ENCODE measurements at places on chromosomes 1 and 21.

- no peak for DNase-seq
Measured at GRCh38 chr1:11924334-11925195, 1.7 kb downstream of the KIAA2013 start.

- DNase-seq, result no peak
Measured at GRCh38 chr1:78355656-78356055, 135.1 kb upstream of the PTGFR start.

DNA sequence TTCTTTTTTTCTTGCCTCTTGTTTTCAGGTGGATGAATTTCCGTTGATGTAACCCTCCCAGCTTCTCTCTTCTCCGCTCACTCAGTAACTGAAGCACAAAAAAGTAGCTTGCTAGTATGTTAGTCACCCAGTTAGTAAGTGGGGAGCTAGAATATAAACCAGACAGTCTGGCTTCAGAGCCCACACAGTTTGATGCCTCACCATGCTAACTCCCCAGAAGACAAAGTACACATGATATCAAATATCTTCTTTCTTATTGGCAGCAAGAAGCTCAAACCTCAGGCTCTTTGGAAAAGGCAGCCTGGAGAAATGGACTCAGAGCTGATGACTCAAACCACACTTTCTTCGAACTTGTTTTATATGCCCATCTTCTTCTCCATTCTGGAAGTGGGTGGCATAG, 187.5 kb upstream of the PLXNA2 start:
- DNase-seq, result no peak

DNA sequence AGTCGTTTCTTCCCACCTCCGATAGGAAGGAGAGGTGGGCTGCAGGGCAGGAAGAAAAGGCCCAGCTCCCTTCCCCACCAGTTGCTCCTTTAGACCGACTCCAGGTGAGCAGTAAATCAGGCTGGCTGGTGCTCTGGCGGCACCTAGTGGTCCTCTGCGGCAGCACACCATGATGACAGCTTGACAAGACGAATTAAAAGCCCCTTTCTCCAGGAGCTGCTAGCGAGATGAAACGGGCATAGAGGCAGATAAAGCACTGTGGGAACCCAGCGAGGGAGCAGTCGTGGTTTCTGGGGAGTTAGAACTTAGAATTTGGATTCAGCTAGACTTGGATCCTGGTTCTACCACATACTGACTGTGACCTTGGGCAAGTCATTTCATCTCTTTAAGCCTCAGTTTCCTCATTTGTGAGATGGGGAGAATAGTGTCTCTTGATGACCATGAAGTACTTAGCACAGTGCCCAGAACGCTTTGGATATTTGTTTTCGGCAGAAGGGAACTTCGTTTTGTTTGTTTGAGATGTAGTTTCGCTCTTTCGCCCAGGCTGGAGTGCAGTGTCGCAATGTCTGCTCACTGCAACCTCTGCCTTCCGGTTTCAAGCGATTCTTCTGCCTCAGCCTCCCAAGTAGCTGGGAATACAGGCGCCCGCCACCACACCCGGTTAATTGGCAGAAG, 21.8 kb upstream of the COL9A2 start:
- peak; percentile 81 for DNase-seq

DNA sequence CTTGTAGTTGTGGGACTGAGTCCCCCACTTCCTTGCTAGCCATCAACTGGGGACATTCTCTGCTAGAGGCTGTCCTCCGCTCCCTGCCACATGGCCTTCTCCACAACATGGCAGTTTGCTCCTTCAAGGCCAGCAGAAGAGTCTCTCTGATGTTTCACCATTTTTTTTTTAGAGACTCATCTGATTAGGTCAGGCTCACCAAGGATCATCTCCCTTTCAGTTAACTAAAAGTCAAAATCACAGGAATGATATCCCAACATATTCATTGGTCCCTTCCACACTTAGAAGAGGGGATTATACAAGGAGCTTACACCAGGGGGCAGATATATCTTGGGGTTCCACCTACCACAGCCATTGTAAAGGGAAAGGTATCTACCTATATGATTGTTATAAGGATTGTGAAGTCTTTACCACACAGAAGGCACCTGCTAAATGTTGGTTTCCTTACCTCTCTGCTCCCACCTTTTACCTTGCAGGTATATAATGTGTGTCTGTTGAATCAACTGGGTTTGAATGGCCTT, 23.3 kb downstream of the RIMKLA start:
- no peak for DNase-seq

- no peak for DNase-seq
Measured at GRCh38 chr1:57102561-57103326, 136.9 kb upstream of the C8B start.

GRCh38 chr1:229760478-229760996, 134.5 kb downstream of the URB2 start:
- no peak for DNase-seq

GRCh38 chr1:83917959-83918358, 81.0 kb downstream of the TTLL7 start:
- no peak for DNase-seq

DNA sequence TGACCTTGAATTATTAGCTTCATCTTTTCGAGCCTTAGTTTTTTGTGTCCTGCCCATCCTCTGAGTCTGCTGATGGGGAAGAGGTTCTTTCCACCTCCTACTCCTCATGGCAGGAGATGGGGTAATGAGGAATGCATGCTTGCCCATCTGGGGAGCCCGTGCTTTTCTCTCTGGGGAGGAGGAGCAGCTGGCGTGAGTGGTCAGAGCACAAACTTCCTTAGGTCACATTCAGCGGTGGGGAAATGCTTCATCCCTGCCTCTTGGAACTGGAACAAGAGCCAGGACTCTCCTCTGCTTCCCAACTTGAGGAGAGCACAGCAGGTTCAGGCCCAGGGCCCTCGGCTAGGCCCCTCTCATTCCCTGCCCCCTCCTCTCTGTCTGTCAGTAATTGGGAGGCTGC, 155.0 kb downstream of the PCNX2 start:
- DNase-seq, result no peak

DNA sequence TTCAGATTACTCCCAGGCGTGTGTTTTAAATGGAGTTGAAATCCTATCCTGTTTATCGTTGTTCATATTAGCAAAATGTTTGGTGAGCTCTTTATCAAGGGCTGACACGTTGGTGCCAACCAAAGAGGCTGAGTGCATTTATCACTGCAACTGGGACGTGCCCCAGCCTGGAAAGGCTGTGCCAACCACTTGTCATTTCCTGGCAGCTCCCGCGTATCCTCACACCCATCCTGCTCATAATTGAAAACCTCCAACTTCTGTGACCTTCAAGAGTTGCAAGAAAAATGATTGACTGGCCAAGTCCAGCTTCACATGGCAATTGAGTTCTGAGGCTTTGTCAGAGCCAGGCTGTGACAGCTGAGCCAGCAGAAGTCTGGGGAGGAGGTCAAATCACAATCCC, 43.7 kb upstream of the KCNA3 start:
- DNase-seq, result no peak

GRCh38 chr1:109975718-109976117, 8.8 kb upstream of the AHCYL1 start:
- DNase-seq, result no peak

DNA sequence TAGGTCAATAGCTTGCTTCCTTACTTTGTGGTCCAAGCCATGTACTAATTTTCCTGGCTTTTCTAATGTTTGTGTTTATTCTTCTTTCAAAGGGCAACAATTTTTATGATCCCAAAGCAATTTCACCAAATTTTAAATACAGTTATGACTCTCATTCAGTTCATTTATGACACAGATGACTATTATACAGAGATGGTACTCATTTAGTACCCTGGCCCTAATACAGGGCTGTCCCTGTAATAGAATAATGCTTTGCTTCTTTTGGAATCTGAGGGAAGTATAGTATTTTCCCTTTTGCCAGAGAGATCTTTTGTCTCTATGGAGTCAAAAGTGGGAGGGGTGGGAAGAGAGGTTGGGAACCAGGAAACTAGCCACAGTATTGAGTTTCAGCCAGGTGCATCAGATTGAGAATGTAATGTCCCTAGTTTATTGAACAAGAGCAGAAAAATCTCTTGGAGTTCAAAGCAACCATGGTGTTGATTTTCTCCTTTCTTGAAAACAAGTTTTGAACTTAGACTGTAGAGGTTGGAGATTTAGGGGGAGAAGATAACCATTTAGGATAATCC, 20.4 kb downstream of the DENND2D start:
- no peak for DNase-seq

DNA sequence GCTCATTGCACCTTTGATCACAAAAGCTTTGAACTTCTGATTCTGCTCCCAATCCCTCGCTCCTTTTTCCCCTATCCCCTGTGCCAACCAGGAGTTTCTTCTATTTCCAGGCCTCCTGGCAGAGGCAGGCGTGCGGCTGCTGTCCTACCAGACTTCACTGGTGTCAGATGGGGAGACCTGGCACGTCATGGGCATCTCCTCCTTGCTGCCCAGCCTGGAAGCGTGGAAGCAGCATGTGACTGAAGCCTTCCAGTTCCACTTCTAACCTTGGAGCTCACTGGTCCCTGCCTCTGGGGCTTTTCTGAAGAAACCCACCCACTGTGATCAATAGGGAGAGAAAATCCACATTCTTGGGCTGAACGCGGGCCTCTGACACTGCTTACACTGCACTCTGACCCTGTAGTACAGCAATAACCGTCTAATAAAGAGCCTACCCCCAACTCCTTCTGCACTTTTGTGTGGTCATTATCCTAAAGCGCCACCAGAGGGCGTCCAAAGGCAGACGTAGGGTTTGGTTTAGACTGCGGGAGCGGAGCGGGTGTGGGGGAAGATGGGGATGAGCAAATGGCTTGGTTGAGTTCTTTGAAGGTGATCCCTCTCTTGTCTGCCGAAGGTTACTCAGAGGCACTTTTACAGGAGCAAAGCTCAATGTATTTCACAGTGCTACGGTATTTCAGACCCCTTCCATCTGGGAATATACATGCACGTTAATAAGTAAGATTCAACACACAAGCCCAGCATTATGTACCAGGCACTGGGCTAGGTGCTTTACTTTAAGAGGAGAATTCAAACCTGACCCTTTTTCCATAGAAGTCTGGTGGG, 24.7 kb downstream of the HMGCS2 start:
- no peak for DNase-seq

DNA sequence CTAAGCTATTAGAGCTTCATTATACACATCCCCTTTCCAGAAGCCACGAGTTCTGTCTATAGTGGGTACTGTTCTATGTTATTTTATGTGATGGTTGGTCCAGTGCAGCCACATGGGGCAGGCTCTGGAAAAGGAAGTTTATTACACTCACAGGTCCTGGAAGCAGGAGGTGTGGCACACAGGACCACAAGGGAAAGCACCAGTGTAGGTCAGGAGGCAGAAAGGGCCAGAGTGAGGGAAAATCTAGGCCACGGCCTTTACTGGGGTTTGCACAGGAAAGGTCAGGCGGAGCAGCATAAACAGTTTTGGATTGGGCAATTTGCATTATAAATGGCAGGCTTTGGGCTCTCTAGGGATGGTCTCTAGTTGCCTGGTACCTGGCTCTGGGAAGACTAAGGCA, 21.8 kb upstream of the CNIH3 start:
- no peak for DNase-seq

- no peak for DNase-seq
Measured at GRCh38 chr1:23483321-23484252, at the start of gene ASAP3. TSS of gene ASAP3 (minus strand) at chr1:23484179. CDS start at chr1:23484133, 46 bp downstream.

DNA sequence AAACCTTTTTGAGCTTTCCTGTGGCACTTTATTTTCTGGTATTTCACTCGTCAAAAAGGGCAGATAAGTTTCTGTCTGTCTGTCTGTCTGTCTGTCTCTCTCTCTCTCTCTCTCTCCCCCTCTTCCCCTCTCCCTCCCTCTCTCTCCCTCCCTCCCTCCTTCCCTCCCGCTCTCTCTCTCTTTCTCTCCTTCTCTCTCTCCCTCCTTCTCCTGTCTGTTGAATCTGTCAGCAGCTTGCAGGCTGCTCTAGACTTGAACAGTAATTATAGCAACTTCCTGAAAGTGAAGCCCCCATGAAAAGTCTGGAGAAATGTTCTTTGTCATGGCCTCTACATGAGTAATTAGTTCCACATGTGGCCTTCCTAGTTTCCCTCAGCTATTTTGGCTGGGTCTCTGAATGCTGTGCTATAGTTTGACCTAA, 275.2 kb upstream of the C1orf105 start:
- DNase-seq, result no peak

- DNase-seq, result no peak
Measured at GRCh38 chr1:53502641-53503432, 43.6 kb downstream of the DMRTB1 start.

DNA sequence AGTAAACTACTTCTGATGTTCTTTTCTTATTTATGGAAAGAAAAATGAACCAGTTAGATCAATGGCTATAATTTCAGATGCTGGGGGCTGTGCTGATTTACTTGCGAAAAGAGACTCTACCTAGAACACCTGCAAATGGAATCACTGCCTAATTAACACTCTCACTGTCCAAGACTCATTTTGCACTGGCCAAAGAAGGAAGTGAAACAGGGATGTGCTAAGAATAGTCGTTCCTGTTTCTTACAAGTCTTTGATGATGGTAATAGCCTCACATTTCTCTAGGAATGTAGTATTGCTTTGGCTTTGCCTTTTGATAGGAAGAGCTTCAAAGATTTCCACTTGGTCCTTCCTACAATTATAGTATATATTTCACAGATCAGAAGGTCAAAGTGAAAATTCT, 12.7 kb upstream of the TSNAX start:
- no peak for DNase-seq

- DNase-seq, result no peak
Measured at GRCh38 chr1:234658138-234658537, 48.2 kb upstream of the IRF2BP2 start.

GRCh38 chr1:169779150-169779549, 15.6 kb downstream of the METTL18 start:
- no peak for DNase-seq

DNA sequence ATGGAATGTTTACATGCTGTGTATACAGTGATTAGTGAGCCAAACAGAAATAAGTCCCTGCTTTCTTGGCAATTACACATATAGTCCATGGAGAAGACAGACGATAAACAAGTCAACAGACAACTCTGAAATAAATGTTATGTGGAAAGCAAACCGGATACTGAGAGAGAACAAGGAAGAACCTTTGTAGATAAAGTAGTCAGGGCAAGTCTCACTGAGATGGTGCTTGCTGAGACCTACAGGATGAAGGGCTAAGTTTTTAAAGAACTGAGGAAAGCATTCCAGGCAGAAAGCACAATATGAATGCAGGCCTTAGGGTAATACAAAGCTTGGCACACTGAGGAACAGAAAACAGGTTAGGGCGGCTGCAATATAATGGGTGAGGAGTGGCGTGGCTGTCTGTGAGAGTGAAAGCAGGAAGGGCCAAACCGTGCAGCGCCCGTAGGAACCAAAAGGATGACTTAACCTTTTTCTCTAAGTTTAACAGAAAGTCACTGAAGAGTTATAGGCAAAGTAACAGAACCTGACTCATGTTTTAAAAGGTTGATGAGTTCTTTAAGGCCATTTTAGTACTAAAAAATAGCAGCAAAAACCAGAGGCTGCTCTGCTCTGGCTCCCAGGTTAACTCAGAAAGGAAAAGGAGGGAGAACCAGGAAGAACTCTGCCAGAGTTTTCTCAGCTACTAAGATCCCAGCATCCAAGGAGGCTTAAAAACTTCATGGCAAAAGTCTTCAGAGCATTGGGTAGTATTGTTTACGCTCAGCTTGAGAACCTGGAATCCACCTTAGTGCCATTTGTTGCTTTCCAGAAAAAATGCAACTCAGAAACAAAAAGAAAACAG, 8.7 kb upstream of the TTF2 start:
- DNase-seq, result no peak

GRCh38 chr1:215256936-215257679, 174.6 kb downstream of the KCNK2 start:
- no peak for DNase-seq
